ENCODE measurements at places on chromosomes 5 and 9. TPM values are rescaled to one million over a fixed set of nuclear protein-coding genes. Genes with fewer than 3 reads are reported as not detected.

The IPO11 gene
- 26.5 TPM for total RNA-seq

The ERMP1 gene
- 15.9 TPM for total RNA-seq

The RLN2 gene
- 0.31 TPM for total RNA-seq

The NR6A1 gene
- total RNA-seq, result 1.1 TPM

The TPPP gene
- 1.1 TPM for total RNA-seq

The INSL6 gene
- total RNA-seq, result not detected

The KIF20A gene
- not detected for total RNA-seq

The LCN1 gene
- not detected for total RNA-seq

The HMGCR gene
- total RNA-seq, result 24.3 TPM

GRCh38 chr5:138459311-138459933 is 5.9 kb upstream of the EGR1 start:
- H3K27ac ChIP-seq, result no peak overlapping the region
- DNase-seq, result no peak
- no peak overlapping the region for H3K4me3 ChIP-seq
- H3K27me3 ChIP-seq, result no peaks in the 10 kb centered on the region
- H3K36me3 ChIP-seq, result no peaks in the 10 kb centered on the region
- H3K4me1 ChIP-seq, result peaks cover 3% of the 10 kb centered on the region

DNA sequence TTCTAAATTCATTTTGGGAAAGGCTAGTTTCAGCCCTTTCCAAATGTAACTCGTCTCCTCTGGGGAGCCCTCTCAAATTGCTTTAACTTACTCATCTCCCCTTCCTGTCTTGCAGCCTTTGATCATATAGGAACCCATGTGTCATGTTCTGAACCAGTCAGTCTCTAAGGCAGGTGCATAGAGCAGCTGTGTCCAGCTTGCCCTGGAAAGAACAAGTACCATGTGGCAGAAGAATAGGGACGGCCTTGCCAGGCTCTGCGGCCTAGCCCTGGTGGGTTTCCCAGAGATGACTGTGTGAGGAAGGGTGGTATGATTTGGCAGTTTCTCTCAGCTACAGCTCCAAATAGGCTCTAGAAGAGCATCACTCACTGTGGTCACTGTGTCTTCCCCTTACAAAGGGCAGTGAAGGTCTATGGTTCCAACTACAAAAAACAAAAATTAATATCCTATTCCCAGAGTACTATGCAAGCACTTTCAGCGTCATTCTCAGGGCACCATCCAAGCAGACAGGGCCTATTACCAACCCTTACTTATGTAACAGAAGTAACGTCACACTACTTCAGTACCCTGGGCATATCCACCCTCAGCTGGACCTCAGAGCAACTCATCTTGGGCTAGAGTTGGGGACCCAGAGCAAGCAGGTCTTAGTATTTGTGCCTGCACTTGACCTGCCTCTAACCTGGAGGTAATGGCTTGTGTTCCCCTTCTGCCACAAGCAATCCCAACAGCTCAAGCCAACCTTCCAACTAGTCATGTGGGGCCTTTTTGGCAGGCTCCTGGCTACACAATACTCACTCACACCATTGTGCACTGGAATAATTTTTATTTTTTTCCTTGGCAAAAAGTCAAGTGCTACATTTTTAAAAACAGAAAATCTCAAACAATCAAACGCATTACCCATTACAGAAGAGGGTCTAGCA is 37.2 kb upstream of the UBAP2 start:
- H3K4me1 ChIP-seq, result peaks cover 6% of the 10 kb centered on the region
- H3K27ac ChIP-seq, result peak overlapping the region; percentile 30
- no peaks in the 10 kb centered on the region for H3K36me3 ChIP-seq
- H3K4me3 ChIP-seq, result no peak overlapping the region
- no peaks in the 10 kb centered on the region for H3K27me3 ChIP-seq
- no peak for DNase-seq

GRCh38 chr9:32701321-32702022 is 66.0 kb upstream of the TAF1L start:
- H3K4me1 ChIP-seq, result no peaks in the 10 kb centered on the region
- H3K36me3 ChIP-seq, result no peaks in the 10 kb centered on the region
- H3K27ac ChIP-seq, result no peak overlapping the region
- DNase-seq, result no peak

DNA sequence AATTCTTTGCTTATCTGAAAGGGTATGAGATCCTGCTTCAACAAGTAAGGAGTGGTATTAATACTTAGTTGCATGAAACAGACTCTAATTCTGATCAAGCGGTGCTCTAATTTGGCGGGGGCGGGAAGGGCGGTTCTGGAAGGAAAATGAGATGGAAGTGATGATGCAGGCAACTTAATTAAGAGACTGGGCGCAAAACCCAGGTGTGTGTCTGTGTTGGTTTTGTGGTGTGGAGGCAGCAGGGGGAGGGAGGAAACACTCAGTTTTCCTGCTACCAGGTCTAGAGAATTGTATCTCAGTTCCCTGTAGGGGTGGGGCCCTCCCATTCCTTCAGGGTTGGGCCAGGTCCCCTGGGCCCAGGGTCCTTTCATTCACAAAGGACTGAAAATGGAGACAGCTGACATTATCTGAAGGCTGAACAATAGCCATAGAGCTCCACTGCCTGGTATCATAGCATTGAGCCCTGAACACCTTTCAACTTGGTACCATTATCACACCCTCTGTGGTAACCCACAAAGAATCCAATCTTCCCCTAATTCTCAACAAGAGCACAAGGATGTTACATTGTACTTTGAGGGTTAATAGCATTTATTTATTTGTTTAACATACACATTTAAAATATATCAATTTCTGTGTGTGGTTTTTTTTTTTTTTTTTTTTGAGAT is 17.2 kb upstream of the C5orf47 start:
- H3K4me1 ChIP-seq, result peaks cover 4% of the 10 kb centered on the region
- no peaks in the 10 kb centered on the region for H3K27me3 ChIP-seq
- no peak overlapping the region for H3K27ac ChIP-seq
- H3K36me3 ChIP-seq, result no peaks in the 10 kb centered on the region

- H3K4me1 ChIP-seq, result no peaks in the 10 kb centered on the region
- H3K4me3 ChIP-seq, result no peak overlapping the region
- DNase-seq, result peak; percentile 64
Measured at GRCh38 chr5:150560401-150561191, 52.7 kb downstream of the NDST1 start.

DNA sequence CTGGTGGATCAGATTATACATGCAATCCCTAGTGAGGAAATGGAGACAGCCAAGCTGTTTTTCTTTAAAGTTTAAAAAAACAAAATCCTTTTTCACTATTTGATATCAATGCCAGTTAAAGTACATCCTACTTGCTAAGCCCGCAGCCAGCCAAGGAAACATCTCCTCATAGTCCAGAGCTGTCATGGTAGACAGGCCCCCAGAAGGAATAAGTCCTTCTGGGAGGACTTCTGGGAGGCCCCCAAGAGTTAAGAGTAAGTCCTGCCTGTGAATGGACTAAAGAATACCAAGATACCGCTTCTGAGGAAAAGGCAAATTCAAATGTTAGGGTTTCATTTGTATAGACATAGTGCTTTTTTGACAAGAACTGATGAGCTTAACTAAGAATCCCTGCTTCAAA is 38.3 kb downstream of the MOCS2 start:
- no peak for DNase-seq
- no peaks in the 10 kb centered on the region for H3K4me1 ChIP-seq
- H3K27ac ChIP-seq, result no peak overlapping the region
- no peaks in the 10 kb centered on the region for H3K36me3 ChIP-seq
- no peak overlapping the region for H3K4me3 ChIP-seq

GRCh38 chr5:96315431-96315830 is 117.6 kb downstream of the PCSK1 start:
- H3K4me1 ChIP-seq, result no peaks in the 10 kb centered on the region
- no peak for DNase-seq
- H3K36me3 ChIP-seq, result no peaks in the 10 kb centered on the region
- H3K27ac ChIP-seq, result no peak overlapping the region

GRCh38 chr5:169753795-169754194 is 116.7 kb downstream of the DOCK2 start:
- H3K27ac ChIP-seq, result no peak overlapping the region
- no peak for DNase-seq
- no peak overlapping the region for H3K4me3 ChIP-seq
- H3K4me1 ChIP-seq, result no peaks in the 10 kb centered on the region
- H3K36me3 ChIP-seq, result no peaks in the 10 kb centered on the region
- H3K27me3 ChIP-seq, result no peaks in the 10 kb centered on the region

- H3K27ac ChIP-seq, result no peak overlapping the region
- peaks cover 7% of the 10 kb centered on the region for H3K4me1 ChIP-seq
- H3K4me3 ChIP-seq, result no peak overlapping the region
- DNase-seq, result no peak
- H3K27me3 ChIP-seq, result no peaks in the 10 kb centered on the region
Measured at GRCh38 chr9:105297442-105298075, 53.1 kb downstream of the SLC44A1 start.

DNA sequence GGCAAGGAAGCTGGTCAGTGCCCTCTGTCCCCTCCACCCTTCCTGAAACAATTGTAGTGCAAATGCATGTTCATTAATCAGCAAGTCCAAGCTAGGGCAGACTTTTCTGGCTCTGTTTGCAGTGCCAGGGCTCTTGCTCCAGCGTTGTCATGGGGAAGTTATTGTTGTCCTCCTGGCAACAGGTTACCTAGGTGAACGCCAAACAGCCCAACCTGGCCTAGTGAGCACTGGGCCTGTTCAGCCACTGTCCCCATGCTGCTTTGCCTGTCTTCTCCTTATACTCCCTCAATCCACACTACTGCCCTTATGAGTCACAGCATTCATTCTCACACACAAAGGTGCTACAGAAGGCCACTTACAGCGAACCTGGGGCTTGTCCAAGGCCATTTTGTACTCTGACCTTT is 34.5 kb upstream of the GLIS3 start:
- no peak overlapping the region for H3K4me3 ChIP-seq
- no peaks in the 10 kb centered on the region for H3K36me3 ChIP-seq
- no peaks in the 10 kb centered on the region for H3K27me3 ChIP-seq

DNA sequence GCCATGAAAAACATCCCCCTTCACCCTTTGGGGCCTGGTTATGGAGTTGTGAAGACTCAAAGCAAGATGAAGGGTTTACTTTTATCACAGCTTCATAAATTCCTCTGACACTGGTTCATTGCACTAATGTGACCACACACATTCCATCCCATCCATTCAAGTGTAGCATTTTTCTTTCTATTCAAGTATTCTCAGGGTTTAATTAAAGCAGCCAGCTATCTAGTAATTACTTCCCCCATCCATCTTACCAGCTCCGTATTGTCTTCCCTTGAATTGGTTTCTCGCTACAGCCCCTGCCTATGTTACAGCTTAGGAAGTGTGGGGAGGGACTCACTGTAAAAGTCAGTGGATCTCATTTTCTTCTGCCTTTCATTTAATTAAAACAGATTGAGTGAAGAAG is 387.0 kb upstream of the RFX3 start:
- H3K36me3 ChIP-seq, result no peaks in the 10 kb centered on the region
- H3K4me1 ChIP-seq, result no peaks in the 10 kb centered on the region
- no peak overlapping the region for H3K4me3 ChIP-seq
- no peak overlapping the region for H3K27ac ChIP-seq

GRCh38 chr9:27413511-27414219 is 110.4 kb upstream of the IFNK start:
- peaks cover 14% of the 10 kb centered on the region for H3K4me1 ChIP-seq
- peak overlapping the region; percentile 18 for H3K4me3 ChIP-seq
- no peak for DNase-seq
- H3K27ac ChIP-seq, result peak overlapping the region; percentile 81
- no peaks in the 10 kb centered on the region for H3K36me3 ChIP-seq
- no peaks in the 10 kb centered on the region for H3K27me3 ChIP-seq

- H3K4me1 ChIP-seq, result peaks cover 5% of the 10 kb centered on the region
- H3K36me3 ChIP-seq, result no peaks in the 10 kb centered on the region
- no peak for DNase-seq
- no peak overlapping the region for H3K27ac ChIP-seq
Measured at GRCh38 chr9:89425921-89426383, 72.0 kb downstream of the SEMA4D start.

DNA sequence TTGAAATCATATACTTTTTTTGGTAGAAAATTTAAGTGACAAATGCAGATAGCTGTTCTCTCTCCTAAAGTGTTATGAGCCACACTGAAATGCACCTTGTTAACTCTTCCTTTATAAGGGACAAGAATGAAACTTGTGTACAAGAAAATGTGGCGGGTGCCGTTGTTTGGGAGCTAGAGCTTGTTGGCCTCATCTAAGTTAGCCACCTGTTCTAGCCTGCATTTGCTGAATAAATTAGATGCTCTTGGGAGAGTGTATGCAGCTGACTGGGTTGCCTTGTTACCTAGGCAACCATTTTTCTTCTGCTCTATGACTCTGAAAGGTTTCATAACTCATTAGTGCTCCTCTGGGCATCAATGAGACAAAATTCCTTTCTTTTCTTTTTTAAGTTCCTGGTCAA is 174.3 kb downstream of the TAF11L14 start:
- H3K27me3 ChIP-seq, result no peaks in the 10 kb centered on the region
- no peak overlapping the region for H3K4me3 ChIP-seq
- H3K4me1 ChIP-seq, result no peaks in the 10 kb centered on the region
- no peak overlapping the region for H3K27ac ChIP-seq

- no peak for DNase-seq
- H3K27me3 ChIP-seq, result no peaks in the 10 kb centered on the region
- no peak overlapping the region for H3K27ac ChIP-seq
- H3K4me1 ChIP-seq, result no peaks in the 10 kb centered on the region
- no peak overlapping the region for H3K4me3 ChIP-seq
Measured at GRCh38 chr5:123636006-123636405, 124.0 kb downstream of the CSNK1G3 start.

DNA sequence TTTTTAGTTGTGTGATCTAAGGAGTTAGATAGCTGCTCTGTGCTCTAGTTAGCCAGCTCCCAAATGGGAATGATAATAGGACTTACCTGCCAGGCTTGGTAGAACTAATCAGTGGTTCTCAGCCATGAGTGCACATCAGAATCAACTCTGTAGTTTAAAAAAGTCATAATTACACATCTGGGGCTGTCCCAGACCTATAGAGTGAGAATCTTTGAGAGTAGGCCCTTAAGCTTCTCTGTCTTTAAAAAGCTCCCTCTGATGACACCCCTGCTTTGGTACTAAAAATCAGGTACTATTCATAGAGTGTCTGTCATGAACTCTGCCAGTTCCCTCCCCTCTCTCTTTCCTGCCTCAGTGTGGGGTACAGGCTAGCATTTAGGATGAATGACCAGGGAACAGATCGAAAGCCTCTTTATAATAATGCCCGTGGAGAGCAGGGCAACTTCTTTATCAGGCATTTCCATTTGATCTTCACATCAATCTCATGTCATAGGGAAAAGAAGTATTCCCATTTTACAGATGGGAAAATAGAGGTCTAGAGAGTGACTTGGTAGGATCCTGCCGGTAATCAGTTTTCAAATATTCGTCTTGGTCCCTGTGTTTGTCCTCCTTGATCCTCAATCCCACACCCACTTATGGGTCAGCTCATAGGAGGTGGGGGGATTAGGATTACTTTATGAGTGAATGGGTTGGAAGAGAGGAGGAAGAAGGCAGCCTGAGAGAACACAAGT is 15.3 kb downstream of the PPARGC1B start:
- H3K4me3 ChIP-seq, result no peak overlapping the region
- no peaks in the 10 kb centered on the region for H3K36me3 ChIP-seq
- H3K27me3 ChIP-seq, result no peaks in the 10 kb centered on the region
- no peak overlapping the region for H3K27ac ChIP-seq
- peaks cover 5% of the 10 kb centered on the region for H3K4me1 ChIP-seq

- H3K4me1 ChIP-seq, result no peaks in the 10 kb centered on the region
- DNase-seq, result no peak
- H3K4me3 ChIP-seq, result no peak overlapping the region
Measured at GRCh38 chr5:161414037-161414436, 132.5 kb downstream of the GABRB2 start.
